Thyroid gland (tissue), 4 donors: ENCODE measurements at places on chromosomes 5 and 9. TPM values are rescaled to one million over a fixed set of nuclear protein-coding genes. Genes with fewer than 3 reads are reported as not detected.

DNA sequence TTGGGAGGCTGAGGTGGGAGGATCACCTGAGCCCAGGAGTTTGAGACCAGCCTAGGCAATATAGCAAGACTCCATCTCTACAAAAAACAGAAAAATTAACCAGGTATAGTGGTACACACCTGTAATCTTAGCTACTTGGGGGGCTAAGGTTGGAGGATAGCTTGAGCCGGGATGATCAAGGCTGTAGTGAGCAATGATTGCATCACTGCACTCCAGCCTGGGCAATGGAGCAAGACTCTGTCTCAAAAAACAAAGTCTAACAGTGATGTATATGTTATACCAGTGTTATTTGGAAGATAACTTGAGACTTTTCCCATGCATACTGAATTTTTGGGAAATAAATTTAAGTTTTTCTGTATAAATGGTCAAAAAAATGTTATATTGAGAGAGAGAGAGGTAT, 146.3 kb downstream of the ZCCHC7 start:
- DNase-seq = no peak

DNA sequence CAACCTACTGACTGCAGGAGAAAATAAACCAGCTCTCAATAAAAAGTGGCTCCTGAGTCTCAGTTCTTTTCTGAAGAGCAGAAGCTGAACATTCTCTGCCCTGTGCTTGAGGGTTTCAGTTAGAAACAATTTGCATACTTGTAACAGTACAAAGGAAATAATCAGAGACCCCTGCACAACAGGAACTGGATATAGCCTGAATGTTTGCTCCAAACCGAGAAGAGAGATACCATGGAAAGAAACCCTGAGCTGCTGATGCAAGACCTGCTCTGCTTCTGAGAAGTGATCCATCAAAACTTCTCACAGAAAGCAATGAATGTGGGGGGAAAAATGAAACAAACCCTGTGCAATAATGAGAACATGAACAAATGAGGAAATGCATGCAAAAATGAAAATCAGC, 592.9 kb downstream of the SEMA5A start:
- DNase-seq = no peak

DNA sequence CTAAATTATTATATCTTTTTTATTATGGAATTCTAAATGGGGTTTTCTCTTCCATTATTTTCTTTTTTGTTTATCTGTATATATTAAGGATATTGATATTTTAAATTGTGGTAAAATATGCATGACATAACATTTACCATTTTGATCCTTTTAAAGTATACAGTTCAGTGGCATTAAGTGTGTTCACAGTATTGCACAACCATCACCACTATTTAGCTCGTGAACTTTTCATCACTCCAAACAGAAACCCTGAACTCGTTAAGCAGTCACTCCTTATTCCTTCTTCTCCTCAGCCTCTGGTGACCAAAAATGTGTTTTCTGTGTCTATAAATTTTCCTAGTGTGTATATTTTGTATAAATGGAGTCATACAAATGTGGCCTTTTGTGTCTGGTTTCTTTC, 188.2 kb downstream of the CCDC171 start:
- no peak for DNase-seq

- no peak for DNase-seq
Measured at GRCh38 chr9:105890046-105890822, 195.9 kb downstream of the TMEM38B start.

GRCh38 chr5:91221917-91222316, 161.2 kb downstream of the ARRDC3 start:
- no peak for DNase-seq

GRCh38 chr5:159801303-159801702, 115.0 kb upstream of the ADRA1B start:
- DNase-seq = no peak

GRCh38 chr5:95590880-95591279, 29.0 kb upstream of the GPR150 start:
- DNase-seq = no peak

- no peak for DNase-seq
Measured at GRCh38 chr9:13146840-13147239, 132.7 kb downstream of the MPDZ start.

GRCh38 chr9:71684566-71684965, 83.7 kb downstream of the CEMIP2 start:
- peak; percentile 59 for DNase-seq

DNA sequence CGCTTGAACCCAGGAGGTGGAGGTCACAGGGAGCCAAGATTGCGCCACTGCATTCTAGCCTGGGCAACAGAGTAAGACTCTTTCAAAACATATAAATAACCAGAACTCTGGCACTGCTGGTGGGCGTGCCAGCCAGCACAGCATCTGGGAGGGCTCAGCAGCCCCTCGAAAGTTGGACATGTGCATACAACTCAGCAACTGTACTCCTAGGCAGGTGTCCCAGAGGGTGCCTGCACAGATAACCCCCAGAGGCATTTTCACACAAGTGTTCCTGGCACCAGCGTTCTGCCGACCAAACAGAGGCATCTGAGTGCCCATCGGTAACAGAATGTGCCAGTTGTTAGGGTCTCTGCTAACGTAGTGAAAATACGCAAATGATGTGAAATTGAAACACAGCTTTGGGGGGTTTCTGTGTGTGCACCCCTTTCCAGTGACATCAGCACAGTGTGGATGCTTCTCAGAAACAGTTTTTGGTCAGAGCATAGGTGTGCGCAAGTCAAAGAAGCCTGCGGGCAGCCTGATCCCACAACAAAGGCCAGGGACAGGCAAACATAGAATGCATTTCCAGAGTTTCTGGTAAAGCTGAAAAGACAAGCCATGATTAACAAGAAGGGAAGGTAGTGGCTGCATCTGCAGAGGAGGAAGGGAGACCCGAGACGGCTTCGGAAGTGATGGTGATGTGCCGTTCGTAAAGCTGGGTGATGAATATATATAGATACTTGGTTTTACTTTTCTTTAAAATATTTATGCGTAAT, 190.2 kb downstream of the CACNA1B start:
- no peak for DNase-seq

DNA sequence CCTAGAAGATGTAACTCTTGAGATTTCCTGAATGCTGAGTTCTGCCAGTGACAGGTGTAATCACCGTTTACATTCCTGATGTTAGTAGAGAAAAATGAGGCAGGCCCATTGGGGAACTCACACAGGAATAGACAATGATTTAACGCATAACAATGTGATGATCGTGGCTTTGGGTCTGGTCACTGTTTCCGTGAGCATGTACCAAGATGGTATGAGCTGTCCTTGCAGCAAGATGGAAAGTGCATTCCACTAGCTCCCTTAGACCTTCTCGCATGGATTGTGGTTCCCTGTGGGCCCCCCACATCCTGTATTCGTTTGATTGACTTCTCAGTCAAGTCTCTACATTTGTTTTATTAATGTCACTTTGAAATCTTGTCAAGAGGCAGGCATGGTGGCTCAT, 124.0 kb upstream of the DAP start:
- DNase-seq = no peak

DNA sequence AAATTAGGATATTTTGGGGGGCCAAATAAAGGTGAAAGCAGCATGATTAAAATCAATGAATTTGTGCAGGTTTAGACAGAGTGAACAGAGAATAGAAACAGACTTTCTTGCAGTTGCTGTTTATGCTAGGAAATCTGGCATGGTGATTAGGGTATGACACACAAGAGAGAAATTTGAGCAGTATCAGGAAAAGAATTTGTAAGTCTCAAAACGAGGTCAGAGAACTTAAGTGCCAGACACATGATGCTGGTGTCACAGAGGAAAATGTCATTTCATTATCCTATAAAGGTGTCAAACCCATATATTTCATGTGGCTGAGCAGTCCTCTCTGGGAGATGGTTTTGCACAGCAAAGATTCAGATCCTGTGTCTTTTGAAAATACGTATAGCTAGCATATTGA, 15.7 kb downstream of the LVRN start:
- no peak for DNase-seq

DNA sequence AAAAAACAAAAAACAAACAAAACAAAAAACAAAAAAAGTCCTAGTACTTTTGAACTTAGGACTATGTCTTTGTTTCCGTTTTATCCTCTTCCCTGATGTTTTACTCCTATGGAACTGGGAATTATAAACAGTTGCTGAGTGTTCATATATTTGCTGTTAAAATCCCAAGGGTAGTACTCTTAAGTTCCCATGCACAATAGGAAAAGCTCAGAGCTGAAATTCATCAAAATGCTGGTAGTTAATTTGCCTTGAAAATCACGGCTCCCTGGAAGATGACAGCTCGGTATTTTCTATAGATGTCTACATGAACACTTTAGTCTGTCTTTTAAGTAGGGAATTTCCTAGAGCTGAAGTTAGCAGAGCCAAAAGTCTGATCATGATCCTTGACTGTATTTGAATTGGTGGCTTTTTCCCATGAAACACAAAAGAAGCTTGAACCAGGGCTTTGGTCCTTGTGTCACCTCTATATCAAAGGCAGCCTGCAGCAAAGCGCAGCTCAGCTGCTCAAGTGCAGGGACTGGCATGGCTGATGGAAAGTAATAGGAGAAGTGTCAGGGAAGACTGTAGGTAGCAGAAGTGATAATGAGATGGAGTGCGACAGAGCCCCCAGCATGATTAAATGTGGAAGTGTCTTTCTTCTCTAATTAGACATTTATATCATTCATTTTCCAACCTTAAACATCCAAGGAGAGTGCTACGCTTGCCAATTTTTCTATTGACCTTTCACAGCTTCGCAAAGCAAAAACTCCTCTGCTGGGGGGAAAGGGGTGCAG, 310.9 kb downstream of the TRIM36 start:
- no peak for DNase-seq

GRCh38 chr9:96078897-96079490, 203.5 kb downstream of the ERCC6L2 start:
- no peak for DNase-seq

GRCh38 chr9:119802133-119802532, 432.9 kb upstream of the BRINP1 start:
- DNase-seq = no peak

DNA sequence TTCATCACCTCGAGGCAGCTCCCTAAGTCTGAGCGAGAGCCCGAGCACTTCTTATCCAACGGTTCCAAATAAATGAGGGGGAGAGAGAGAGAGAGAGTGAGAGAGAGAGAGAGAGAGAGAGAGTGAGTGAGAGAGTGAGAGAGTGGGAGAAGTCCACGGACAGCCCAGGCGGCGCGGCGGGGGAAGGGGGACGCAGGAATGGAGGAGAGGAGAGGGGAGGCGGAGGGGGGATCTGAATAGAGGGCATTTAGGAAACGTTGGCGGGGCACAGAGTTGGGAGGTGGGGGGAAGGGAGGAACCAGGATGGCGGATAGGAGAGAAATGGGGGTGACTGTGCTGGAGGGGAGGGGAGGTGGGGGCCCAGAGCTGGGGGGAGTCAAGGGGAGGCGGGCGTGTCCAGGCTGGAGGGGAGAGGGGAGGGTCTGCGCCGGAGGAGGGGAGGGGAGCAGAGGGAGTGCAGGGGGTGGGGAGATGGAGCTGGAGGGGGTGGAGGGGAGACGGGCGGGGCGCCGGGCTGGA, 398 bp upstream of the BASP1 start:
- peak; percentile 70 for DNase-seq

DNA sequence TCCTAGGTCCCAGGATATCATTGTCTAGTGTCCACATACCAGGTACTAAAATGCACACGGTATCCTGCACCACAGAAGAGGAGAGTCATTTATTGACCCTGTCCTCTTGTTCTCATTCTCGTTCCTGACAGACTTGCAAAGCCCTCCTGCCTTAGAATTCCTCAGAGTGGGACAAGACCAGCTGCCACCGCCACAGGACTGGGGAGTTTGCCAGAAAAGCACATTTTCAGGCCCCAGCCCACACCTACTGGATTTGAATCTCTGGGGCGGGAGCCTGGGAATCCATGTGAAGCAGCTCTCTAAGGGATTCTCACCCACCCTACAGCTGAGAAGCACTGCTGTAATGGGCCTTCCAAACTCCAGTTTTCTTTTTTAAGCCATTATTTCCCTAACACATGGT, 68.0 kb upstream of the FANCC start:
- DNase-seq = no peak

- DNase-seq = no peak
Measured at GRCh38 chr9:75921391-75922127, 31.1 kb downstream of the PCSK5 start.

DNA sequence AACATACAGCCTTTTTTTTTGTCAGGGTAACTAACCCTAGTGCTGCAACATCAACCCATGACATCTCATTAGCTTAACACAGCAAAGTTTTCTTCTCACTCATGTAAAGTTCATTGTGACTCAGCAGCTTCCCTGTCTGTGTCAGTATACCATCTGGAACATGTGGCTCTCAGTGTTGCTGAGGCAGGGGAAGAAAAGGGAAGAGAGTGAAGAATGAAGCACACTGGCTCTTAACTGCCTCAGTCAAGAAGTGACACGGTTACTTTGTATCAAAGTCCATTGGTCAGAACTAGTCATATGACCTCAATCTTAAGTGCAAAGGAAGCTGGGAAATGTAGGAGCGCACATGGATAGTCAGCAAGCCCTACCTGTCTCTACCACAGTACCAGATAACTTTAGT, 185.0 kb upstream of the ELL2 start:
- no peak for DNase-seq

DNA sequence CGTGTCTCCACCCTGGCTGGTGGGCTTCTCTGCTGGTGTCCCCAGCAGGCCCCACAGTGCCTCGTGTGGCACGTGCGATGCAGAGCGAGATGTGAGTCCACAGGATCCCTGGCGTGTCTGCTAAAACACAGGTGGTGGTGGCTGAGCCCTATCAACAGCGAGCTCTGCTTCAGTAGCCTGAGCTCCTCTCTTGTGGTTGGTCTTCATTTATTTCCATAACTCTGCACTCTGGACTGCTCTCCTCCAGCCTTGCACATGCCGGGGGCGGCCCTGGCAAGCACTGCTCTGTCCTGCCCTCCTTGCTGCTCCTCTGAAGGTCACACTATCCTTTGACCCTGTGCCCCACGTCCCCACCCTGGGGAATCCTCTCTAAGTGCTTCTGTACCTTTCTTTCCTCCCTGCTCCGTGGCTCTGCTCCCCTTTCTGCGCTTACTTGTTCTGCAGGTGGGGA, 59.2 kb downstream of the NSUN2 start:
- DNase-seq = no peak

DNA sequence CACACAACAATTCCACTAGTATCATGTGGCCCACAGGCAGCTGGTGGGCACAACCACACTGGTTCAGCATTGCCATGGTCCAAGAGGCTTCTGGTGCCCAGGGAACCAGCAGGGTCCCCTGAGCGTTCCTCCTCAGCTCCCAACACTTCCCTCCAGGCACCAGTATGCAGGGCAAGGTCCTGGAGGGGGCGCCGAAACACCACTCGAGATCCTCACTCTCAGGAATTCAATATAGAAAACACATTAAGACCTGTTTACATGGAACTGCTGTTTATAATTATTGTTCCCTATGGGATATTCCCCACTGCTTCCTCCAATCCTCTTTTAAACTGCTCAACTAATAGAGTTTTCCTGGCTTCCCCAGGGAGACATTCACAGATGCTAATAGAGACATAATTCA, 91.9 kb upstream of the GABRP start:
- DNase-seq = no peak

The SH3RF2 gene
- total RNA-seq = 11.3 TPM

The TYRP1 gene
- total RNA-seq = not detected

The AGPAT2 gene
- total RNA-seq = 67.6 TPM

The GRIN1 gene
- not detected for total RNA-seq

The JAKMIP2 gene
- total RNA-seq = 0.75 TPM

The ANKDD1B gene
- not detected for total RNA-seq

The N4BP3 gene
- total RNA-seq = 6.4 TPM

The FBXL7 gene
- total RNA-seq = 10.7 TPM

The ANP32B gene
- 19.7 TPM for total RNA-seq

The PCDHB14 gene
- 4.2 TPM for total RNA-seq

The PGM5 gene
- total RNA-seq = 21.4 TPM

The PAPPA gene
- total RNA-seq = 1.0 TPM

The HAVCR2 gene
- 3.4 TPM for total RNA-seq
